ENCODE measurements at places on chromosomes 12 and 14. TPM values are rescaled to one million over a fixed set of nuclear protein-coding genes. Genes with fewer than 3 reads are reported as not detected.
A peak's percentile ranks its signal among the peaks of the same experiment; 100 is the strongest.

Gene TAS2R9
- total RNA-seq: not detected

Gene FAIM2
- total RNA-seq: not detected

Gene TMTC1
- total RNA-seq: 19.2 TPM

Gene ACSM4
- total RNA-seq: not detected

Gene NGB
- not detected for total RNA-seq

Gene SPIC
- total RNA-seq: not detected

- no peak for DNase-seq
Observed at GRCh38 chr14:104637546-104638003, 33.0 kb upstream of the TMEM179 start.

DNA sequence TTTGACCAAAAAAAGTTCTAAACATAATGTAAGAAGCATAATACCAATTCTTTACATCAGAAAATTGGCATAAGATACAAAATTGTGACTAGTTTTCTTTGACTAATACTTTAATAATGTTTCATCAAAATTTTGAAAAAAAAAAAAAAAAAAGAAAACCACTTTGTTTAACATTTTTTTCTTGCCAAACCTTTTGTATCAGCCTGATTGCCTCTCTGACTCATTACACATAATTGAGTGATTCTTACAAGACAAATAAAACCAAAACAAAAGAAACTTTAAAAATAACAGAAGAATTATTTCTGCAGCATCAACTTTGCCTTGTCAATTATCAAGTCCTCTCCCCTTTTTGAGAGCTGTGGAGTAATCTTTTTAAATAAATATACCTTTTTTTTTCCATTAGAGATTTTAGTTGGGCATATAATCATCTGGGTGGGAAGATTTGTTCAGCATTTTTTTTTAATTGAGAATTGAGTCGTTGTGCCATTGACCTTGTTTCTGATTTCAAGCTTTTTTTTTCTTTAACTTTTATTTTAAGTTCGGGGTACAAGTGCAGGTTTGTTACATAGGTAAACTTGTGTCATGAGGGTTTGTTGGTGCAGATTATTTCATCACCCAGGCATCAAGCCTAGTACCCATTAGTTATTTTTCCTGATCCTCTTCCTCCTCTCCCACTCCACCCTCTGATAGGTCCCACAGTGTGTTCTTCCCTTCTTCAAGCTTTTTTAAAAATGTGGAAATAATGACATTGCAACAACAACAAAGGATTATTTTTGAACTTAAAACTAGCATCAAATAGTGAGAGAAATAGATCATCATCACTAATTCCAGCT is 45.8 kb upstream of the HMGA2 start:
- peak; percentile 66 for DNase-seq

GRCh38 chr14:22650960-22651521 is 6.9 kb upstream of the OR6J1 start:
- DNase-seq: no peak

GRCh38 chr12:3190101-3190500 is 112.9 kb downstream of the TSPAN9 start:
- DNase-seq: peak; percentile 60

Data from dermis blood vessel endothelial cell (primary cell).